ENCODE measurements at places on chromosomes 3 and 15.

DNA sequence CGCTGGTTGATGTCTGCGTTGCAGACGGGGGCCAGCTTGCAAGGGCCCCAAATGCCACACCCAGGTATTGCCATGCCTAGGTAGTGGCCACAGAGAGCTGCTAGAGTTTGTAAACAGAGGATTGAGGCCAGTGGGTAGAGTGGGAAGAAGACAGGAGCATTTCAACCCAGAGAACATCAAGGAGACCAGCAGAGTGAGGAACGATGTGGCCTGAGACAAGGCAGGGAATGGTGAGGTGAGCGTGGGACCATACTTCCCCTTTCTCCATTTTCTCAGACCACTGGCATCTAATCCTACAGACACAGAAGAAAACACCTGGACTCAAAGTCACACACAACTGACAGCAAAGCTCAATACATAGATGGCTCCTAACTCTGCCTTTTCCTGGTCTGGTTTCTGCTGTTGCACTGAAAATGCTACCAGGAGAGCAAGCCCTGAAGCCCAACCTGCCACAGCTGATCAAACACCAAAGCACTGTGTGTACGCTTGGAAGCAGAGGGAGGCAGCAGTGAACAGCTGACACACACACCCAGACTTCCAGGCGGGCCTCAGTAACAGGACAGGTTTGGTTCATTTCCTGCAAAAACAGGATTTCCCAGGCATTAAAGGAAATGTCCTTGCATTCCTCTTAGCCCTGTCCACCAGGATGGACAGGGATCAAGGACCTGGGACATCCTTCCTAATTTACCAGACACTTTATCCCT is 1.6 kb downstream of the FAM174B start:
- no peak for DNase-seq

- DNase-seq, result no peak
Measured at GRCh38 chr15:69032703-69033373, 18.3 kb downstream of the NOX5 start.

DNA sequence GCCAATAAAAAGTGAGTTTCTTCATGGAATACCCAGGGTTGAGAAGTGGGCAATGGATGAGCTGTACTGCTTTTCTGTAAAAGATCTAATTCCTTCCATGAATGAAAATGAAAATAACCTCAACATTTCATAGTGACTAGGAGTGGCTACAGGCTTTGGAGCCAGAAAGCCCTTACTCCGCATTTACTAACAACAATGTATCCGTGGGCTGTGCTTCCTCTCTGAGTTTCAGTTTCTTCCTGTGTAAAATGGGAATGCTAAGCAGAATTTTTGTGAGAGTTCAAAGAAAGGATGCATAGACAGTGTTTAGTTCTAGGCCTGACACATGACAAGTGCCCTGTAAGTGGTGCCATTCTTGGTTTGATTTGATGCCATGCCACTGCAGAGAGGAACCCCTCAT is 47.5 kb upstream of the TM4SF1 start:
- DNase-seq, result no peak

GRCh38 chr3:9916734-9917680 is at the start of gene IL17RC:
TSS of gene IL17RC (plus strand) at chr3:9917098. CDS start at chr3:9917316, 218 bp downstream.
- DNase-seq, result no peak

- no peak for DNase-seq
Measured at GRCh38 chr3:110519071-110519470, 552.5 kb upstream of the NECTIN3 start.

GRCh38 chr3:129005526-129006303 is 4.6 kb downstream of the EFCC1 start:
- peak; percentile 38 for DNase-seq

DNA sequence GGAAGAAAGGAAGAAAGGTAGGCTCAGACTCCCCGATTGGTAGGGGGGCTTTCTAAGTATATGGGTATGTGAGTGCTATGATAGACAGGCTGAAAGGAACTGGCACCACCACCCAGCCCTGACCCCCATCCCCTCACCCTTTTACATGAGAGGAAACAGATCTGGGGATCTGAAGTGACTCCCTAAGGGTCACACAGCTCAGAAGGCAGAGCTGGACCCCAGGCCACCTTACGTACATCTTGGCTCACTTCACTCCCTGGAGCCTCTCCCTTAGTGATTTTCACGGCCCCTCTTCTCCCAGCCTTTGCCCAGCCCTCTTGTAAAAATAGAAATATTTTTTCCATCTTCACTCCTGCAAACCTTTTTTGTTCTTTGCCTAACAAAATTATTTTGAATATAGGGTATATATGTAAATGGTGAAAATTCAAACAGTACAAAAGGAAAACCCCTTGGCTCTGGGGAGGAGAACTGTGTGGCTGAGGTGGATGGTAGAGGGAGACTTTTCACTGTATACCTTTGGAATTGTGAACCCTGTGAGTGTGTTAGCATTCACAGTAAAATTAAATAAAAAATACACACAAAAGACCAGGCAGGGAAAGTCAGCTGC is 34.8 kb upstream of the POLG start:
- no peak for DNase-seq

GRCh38 chr3:178255315-178255714 is 280.9 kb upstream of the KCNMB2 start:
- DNase-seq, result no peak

DNA sequence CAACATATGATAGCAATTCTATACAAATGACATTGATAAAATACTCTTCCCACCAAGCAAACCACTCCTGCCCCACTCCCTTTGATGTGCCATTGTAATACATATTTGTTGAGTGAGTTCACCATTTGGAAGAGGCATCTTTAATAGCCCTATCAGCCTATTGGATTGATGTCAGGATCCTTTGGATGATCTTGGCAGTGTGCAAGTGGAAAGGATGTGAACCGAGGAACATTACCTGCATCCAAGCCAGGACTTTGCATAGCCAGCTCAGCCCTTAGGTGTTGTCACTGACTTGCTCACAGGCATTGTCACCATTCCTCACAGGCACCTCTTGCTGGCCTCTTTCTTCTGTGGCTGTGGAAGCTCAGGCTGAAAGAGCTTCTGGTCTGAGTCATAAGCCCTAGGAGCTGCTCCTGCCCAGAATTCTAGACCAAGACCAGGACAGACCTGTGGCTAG is 16.5 kb upstream of the TIMP4 start:
- DNase-seq, result no peak

DNA sequence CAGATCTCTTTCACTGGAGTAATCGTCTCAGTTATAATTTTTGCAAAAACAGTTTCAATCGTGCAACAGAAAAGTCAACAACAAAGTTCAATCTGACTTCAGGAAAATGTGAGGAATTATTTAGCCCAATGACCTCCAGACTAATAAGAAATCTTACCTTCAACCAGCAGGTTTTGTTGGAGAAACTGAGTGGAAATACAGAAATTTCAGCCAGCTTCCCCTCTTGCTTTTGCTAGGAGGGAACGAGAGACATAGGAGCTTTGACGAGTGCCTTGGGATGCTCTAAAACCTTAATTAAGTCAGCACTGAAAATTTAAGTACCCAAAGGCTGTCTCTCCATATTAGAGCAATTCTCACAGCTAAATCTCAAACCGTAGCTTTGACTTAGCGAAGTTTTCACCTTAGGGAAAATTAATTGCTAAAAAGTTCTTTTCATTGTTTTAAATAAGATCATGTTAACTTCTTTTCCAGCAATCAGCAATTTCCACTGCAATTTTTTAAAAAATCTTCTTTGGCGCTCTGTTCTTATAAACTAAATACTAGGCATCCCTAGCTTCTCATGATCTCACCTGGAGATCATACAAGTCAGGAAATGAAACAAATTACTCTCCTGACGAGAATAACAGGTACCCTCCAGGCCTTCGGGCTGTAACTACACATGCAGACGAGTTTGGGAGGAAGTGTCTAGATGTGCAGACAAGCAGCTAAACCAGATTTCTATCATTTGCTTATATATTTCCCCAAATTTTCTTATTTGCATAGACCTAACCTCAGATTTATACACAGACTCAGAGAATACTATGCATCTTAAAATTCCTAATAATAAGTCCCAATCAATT is 250.2 kb downstream of the FAM43A start:
- DNase-seq, result no peak

DNA sequence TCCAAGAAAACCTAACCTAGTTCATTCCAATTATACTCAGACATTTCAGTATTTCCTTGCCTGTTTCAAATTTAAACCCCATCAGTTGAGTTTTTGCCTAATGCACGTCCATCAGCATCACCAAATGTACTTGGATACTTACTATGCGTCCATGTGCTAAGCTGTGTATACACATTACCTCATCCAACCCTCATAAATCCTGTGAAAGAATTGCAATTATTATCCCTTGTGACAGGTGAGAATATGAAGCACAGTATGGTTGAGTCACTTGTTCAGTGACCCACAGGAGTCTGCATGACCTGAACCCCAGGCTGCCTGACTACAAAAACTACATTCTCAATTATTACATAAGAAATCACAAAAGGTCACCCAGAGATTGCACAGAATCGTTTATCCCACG is 2.5 kb downstream of the OR5K2 start:
- DNase-seq, result no peak

GRCh38 chr3:110413807-110414748 is 657.5 kb upstream of the NECTIN3 start:
- DNase-seq, result no peak

- no peak for DNase-seq
Measured at GRCh38 chr3:23071296-23071695, 131.8 kb upstream of the UBE2E2 start.

GRCh38 chr3:170705131-170705530 is 119.3 kb upstream of the SLC7A14 start:
- DNase-seq, result no peak

DNA sequence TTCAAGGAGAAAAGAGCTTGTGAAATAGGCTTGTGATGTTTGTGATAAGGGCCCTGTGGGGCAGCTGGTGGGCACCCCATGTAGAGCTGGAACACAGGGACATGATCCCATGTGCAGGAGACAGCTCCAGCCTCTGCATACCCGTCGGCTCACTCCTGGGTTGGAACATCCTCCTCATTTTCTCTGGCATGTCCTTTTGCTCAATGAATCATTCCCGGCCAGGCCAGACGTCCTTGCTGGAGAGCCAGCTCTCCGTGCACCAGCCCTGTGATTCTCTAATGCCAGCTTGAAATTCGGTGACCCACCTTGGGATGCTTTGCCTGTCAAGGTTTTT is 77.3 kb downstream of the SMAD3 start:
- no peak for DNase-seq

DNA sequence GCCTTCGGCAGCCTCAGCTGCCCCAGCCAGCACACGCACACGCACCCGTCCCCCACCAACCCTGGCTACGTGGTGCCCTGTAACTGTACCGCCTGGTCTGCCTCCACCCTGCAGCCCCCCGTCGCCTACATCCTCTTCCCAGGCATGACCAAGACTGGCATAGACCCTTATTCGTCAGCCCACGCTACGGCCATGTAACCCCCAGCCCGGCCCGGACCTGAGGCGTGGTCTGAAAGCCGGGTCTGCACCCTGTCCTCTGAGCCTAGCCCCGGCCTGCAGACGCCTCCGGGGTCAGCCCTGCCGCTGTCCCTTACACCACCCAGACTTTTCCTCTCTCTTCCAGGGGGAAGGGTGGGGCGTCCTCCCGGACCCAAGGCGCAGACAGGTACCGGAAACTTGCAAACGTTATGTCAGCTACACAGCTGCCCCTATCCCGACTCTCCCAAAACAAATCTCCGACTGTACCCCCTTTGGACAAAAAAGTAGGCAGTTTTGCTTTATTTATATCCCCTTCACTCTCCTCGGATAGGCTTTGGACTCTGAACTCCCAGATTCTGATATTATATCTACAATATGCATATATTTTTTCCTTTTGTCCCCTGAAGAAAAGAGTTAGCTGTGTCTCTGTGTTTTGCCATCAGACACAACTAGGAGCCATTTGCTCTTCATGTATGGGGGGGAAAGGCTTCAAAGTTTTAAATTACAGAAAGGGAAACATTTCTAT is 1.4 kb downstream of the SOX14 start:
- no peak for DNase-seq

- DNase-seq, result no peak
Measured at GRCh38 chr15:70165716-70166284, 68.1 kb upstream of the TLE3 start.

DNA sequence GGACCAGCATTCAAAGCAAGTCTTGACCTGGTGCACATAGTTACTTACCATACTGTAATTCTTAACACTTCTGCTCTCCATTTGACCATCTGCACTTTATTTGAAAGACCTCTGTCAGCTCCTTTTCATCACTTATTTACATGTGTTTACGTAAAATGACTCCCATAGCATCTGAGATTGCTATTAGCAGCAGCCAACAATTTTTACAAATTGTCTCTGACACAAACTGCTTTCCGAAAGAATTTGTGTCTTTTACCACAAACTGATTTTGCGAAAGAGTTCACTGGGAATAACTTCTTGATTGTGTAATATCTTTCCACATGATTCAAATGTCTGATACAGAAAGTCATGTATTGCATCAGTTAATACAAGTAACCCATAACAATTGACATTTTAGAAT is 144.1 kb upstream of the PEX5L start:
- peak; percentile 3 for DNase-seq

DNA sequence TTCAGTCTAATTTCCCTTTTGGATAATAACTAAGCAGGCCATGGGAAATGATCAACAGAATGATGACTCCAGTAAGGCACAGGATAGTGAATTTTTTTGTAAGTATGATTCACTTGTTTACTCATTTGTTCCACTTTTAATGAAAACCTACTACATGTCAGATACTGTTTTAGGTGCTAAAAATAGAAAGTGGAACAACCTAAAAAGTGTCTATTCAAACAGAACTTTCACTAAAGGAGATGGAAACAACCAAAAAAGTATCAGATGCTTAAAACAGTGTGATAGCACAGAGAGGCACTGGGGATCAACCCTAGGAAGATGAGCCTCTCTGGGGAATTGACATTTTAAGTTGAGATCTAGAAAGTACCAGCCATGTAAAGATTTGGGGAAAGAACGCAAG is 11.1 kb downstream of the RYK start:
- no peak for DNase-seq

DNA sequence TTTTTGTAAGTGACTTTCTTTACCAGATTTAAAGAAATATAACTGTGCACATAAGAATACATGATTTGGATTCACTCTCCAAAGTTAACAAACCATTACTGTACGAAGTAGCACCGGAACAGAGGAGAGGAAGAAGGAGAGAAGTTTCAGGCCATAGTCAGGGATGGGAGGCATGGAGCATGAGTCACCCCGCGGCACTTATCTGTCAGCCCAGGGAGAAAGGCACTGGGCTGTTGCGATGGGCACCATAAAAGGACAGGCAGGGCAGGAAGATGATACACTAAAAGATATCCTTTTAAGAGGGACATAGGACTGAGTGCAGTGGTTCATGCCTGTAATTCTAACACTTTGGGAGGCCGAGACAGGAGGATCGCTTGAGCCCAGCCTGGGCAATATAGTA is 37.0 kb downstream of the TTC23 start:
- DNase-seq, result no peak

- DNase-seq, result no peak
Measured at GRCh38 chr3:13139471-13140065, 66.3 kb upstream of the IQSEC1 start.

DNA sequence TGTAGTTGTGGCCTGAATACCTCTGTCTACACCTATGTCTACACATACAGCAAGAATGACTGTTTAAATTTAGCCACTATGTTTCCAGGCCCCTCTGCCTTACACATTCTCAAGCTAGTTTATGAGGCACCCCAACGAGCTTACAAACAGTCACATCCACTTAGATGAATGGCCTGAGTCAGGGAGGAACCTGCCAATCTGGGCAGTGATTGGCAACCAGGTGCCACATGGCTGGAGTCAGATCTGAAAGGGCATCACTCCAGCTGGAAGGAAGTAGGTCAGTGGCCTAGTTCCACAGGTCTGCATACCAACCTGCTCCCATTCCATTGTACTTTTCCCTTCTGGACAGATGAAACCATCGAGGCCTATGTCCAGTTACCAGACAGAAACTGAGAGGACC is 136.3 kb downstream of the FOXP1 start:
- no peak for DNase-seq

GRCh38 chr3:149643963-149644362 is 13.9 kb downstream of the WWTR1 start:
- DNase-seq, result no peak

Measured in HL-60 (cell line).